Mucosa of descending colon (tissue), 3 donors: ENCODE measurements at places on chromosomes 4 and X. TPM values are rescaled to one million over a fixed set of nuclear protein-coding genes. Genes with fewer than 3 reads are reported as not detected.
A peak's percentile ranks its signal among the peaks of the same experiment; 100 is the strongest.

DNA sequence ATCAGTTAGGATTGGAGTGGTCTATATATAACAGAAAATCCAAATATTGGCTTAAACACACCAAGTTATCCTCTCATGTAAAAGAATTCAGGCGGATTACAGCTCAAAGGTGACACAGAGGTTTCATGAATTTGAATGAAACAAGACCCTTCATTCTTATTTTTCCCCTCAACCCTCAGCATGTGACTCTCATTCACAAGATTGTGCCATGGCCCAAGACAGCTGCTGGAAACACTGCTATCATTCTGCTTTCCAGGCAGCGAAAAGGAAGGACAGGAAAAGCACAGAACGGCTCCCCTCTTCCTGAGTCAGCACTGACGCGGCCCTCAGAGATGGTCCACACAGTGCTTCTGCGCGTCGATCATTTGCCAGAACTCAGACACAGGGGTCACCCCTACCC is 891.0 kb upstream of the FRG1 start:
- DNase-seq: no peak

DNA sequence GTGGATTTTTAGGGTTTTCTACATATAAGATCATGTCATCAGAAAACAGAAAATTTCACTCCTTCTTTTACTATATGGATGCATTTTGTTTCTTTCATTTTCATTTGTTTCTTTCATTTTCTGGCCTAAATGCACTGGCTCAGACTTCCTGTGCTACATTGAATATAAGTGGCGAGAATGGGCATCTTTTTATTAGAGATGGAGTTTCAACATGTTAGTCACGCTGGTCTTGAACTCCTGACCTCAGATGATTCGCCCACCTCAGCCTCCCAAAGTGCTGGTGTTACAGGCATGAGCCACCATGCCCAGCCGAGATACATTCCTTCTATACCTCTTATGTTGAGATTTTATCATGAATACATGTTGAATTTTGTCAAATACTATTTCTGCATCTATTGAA is 61.8 kb downstream of the BRWD3 start:
- DNase-seq: no peak

DNA sequence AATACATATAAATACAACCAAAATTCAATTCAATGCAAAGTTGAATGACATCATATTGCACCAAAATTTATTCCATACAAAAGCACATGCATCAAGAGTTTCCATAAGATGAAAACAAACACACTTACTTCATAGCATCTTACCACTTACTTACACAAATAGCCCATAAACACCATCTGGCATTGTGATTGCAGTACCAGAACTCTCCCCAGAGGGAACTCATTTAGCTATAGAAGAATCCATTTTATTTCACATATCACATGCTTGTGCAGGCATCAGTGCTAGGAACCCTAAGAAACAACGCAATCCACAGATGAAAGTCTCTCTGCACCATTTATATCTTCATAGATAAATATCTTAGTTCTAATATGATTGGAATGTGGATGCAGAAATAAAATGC is 77.9 kb downstream of the SLC7A11 start:
- DNase-seq: no peak

GRCh38 chr4:136495076-136495475 is 1037.2 kb downstream of the PCDH18 start:
- no peak for DNase-seq

- no peak for DNase-seq
Measured at GRCh38 chr4:169663402-169663801, 43.0 kb downstream of the CLCN3 start.

DNA sequence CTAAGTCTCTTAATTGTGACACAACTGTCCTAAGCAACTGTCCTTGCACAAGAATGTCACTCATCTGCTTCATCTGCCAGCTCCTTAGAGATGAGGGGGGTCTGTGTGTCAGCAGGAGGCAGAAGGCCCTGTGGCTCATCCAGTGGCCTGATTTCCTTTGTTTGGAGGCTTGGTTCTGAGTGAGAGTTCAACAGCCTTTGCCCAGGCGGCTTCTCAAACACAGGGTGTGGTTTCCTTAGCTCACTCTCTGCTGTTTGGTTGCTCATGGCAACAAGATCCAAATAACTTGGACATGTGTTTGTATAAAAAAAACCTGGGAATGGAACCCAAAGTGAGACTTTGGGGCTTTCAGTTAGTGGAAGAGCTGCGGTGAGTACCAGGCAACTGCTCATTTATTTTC is 46.6 kb downstream of the MAP7D3 start:
- DNase-seq: peak; percentile 66

GRCh38 chr4:99090481-99091215 is 2.1 kb upstream of the ADH5 start:
- no peak for DNase-seq

GRCh38 chr4:36043901-36044300 is 200.4 kb downstream of the ARAP2 start:
- DNase-seq: no peak

- no peak for DNase-seq
Measured at GRCh38 chr4:110480746-110481271, 4.9 kb downstream of the ENPEP start.

MAGEA10 gene
- not detected for total RNA-seq
